ENCODE measurements at places on chromosomes 3 and 15. TPM values are rescaled to one million over a fixed set of nuclear protein-coding genes. Genes with fewer than 3 reads are reported as not detected.

SUSD5 gene
- not detected for total RNA-seq

DNA sequence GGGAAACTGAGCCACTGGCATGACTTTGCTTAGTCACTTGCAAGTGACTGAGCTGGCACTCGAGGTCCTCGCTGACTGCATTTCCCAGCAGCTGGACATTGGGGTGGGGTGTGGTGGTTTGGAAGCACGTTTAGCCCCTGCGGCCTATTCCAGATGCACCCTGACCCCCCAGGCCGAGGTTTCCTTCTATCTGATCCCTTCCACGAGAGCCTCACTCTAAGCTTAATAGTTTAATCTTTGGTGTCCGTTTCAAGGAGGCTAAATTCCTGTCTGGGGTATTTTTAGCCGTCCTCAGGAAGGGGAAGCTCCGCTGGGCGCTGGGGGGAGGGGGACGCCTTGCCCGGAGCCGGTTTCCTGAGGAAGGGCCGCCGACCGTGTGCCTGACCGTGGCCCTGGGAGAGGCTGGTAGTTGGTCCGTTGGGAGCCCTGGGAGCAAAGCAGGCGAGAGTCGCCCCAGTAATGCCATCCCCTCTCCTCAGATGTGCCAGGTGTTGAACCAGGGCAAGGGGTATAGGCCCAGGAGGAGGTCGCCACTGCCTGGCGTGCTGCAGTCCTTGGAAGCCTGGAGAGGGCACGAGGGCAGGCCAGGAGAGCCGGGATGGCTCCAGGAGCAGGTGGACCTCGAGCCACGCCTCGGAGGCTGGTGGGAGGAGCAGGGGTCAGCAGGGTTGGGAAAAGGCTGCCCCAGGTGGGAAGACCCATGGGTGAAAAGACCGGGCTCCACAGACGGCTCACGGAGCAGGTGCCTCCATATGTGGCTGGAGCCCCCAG lies 37.2 kb downstream of the IDH2 start:
- no peaks in the 10 kb centered on the region for H3K27me3 ChIP-seq
- peaks cover 8% of the 10 kb centered on the region for H3K4me1 ChIP-seq
- H3K4me3 ChIP-seq: no peak overlapping the region

GRCh38 chr3:106305127-106305526 lies 436.3 kb upstream of the CBLB start:
- H3K36me3 ChIP-seq: no peaks in the 10 kb centered on the region
- no peak overlapping the region for H3K27ac ChIP-seq
- H3K27me3 ChIP-seq: no peaks in the 10 kb centered on the region
- no peak for DNase-seq
- no peaks in the 10 kb centered on the region for H3K4me1 ChIP-seq

DNA sequence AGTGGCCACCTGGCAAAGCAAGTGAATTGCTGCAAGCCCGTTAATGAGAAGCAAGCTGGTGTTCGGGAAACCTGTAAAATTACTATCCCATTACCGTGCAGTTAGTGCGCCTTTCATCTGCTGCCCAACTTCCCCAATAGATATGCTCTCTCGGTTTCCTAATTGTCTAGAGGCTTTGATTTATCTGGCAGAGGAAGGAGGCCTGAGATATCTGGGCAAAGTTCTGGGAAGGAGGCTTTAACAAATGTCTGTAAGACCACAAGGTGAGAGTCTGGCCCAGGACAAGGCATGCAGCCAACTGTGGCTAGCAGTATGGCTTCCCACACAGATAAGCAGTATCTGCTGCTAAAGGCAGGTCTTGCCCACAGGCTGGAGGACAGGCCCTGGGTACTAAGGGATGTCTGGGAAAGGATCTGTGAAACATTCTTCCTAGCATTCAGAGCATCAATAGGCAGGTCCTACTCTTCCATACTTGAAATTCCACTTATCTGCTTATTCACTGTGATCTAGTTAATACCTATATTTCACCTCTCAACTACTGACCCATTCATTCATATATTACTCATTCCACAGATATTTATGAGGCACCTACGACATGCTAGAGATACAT lies 130.0 kb upstream of the SLC2A2 start:
- peak overlapping the region; percentile 13 for H3K27ac ChIP-seq
- H3K4me1 ChIP-seq: peaks cover 21% of the 10 kb centered on the region
- no peak overlapping the region for H3K4me3 ChIP-seq
- no peaks in the 10 kb centered on the region for H3K36me3 ChIP-seq

TM4SF4 gene
- total RNA-seq: 0.91 TPM

GRCh38 chr3:51982352-51982837 lies 940 bp upstream of the ACY1 start:
- peak overlapping the region; percentile 82 for H3K27ac ChIP-seq
- no peaks in the 10 kb centered on the region for H3K27me3 ChIP-seq
- DNase-seq: peak; percentile 57
- H3K4me1 ChIP-seq: peaks cover 56% of the 10 kb centered on the region
- peak overlapping the region; percentile 86 for H3K4me3 ChIP-seq

GRCh38 chr3:25856902-25857518 lies 67.1 kb downstream of the OXSM start:
- peak; percentile 22 for DNase-seq
- H3K4me1 ChIP-seq: no peaks in the 10 kb centered on the region
- H3K36me3 ChIP-seq: no peaks in the 10 kb centered on the region
- no peaks in the 10 kb centered on the region for H3K27me3 ChIP-seq
- no peak overlapping the region for H3K4me3 ChIP-seq
- H3K27ac ChIP-seq: no peak overlapping the region

GRCh38 chr15:99085413-99086326 lies 19.2 kb upstream of the SYNM start:
- DNase-seq: no peak
- H3K27me3 ChIP-seq: no peaks in the 10 kb centered on the region

GRCh38 chr3:74897006-74897405 lies 282.5 kb upstream of the CNTN3 start:
- H3K27me3 ChIP-seq: no peaks in the 10 kb centered on the region
- H3K4me3 ChIP-seq: no peak overlapping the region
- H3K36me3 ChIP-seq: no peaks in the 10 kb centered on the region
- DNase-seq: no peak
- H3K4me1 ChIP-seq: no peaks in the 10 kb centered on the region
- H3K27ac ChIP-seq: no peak overlapping the region

- H3K27me3 ChIP-seq: no peaks in the 10 kb centered on the region
- H3K36me3 ChIP-seq: no peaks in the 10 kb centered on the region
- peaks cover 8% of the 10 kb centered on the region for H3K4me1 ChIP-seq
- no peak for DNase-seq
These were observed 9.7 kb upstream of the PGPEP1L start for GRCh38 chr15:99017322-99017701.

DNA sequence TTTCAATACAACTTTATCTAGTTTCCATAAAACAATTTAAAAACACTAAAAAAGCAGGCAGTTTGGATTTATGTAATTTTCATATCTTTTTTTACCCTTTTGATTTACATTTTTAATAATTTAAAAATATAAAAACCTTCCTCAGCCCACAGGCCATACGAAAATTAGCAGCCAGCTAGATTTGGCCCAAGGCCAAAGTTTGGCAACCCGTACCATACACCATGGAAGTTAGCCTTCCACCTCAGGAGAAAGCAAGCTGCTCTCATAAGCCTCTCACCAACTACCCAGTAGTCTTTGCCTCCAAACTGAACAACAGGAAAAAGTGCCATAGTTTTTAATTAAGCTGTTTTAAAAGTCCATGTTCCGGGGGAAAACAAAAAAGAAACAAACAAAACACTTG lies 107.3 kb upstream of the TRIM42 start:
- H3K4me1 ChIP-seq: no peaks in the 10 kb centered on the region
- no peak overlapping the region for H3K4me3 ChIP-seq
- H3K27ac ChIP-seq: no peak overlapping the region

DNA sequence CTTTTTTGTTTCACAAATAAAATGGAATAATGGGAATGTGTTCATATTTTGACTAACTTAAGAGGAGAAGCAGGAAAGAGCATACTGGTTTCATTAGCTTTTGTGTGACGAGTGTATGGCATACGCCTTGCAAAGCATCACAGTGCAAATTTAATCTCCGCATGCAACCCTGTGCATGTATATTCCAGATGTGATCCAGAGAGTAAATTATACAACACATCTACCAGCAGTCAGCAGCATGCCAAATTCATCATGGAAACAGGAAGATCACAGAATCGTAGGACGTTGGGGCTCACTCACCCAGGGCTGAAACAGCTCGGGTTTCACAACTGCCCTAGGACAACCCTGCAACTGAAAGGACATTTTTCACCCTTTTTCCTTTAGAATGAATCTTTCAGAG lies 53.4 kb downstream of the ADAMTS9 start:
- no peak overlapping the region for H3K4me3 ChIP-seq
- H3K27ac ChIP-seq: no peak overlapping the region
- H3K4me1 ChIP-seq: no peaks in the 10 kb centered on the region
- H3K36me3 ChIP-seq: no peaks in the 10 kb centered on the region
- no peaks in the 10 kb centered on the region for H3K27me3 ChIP-seq

SERPINI1 gene
- total RNA-seq: 6.5 TPM

GRCh38 chr3:40020689-40021088 lies 211.3 kb downstream of the MYRIP start:
- no peak for DNase-seq
- H3K4me3 ChIP-seq: no peak overlapping the region
- no peaks in the 10 kb centered on the region for H3K4me1 ChIP-seq
- H3K27me3 ChIP-seq: peaks cover 22% of the 10 kb centered on the region

MUC20 gene
- total RNA-seq: 2.4 TPM

VGLL3 gene
- 0.10 TPM for total RNA-seq

- no peaks in the 10 kb centered on the region for H3K36me3 ChIP-seq
- H3K4me3 ChIP-seq: no peak overlapping the region
- no peaks in the 10 kb centered on the region for H3K27me3 ChIP-seq
- no peak overlapping the region for H3K27ac ChIP-seq
These were observed 1092.0 kb downstream of the NAALADL2 start for GRCh38 chr3:175951047-175951694.

DNA sequence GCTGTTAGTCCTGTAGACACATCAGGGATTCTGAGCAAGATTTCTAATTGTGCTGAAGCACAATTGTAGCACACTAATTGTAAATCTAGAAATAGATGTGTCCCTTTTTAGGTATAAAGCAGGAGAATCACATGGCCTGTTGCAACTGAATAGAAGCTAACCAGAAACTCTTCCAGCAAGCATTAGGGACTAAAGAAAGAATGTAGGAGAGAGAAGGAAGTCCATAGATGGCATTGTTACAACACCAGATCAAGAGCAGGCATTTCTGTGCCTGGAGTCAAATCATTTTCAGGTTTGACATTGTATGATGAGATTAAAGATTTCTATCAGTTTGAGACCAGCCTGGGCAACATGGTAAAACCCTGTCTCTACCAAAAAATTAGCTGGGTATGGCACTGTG lies 27.4 kb downstream of the CALML4 start:
- H3K27ac ChIP-seq: no peak overlapping the region
- peaks cover 19% of the 10 kb centered on the region for H3K36me3 ChIP-seq
- no peak overlapping the region for H3K4me3 ChIP-seq
- H3K4me1 ChIP-seq: no peaks in the 10 kb centered on the region
- DNase-seq: no peak
- no peaks in the 10 kb centered on the region for H3K27me3 ChIP-seq

CD96 gene
- 0.42 TPM for total RNA-seq

DNA sequence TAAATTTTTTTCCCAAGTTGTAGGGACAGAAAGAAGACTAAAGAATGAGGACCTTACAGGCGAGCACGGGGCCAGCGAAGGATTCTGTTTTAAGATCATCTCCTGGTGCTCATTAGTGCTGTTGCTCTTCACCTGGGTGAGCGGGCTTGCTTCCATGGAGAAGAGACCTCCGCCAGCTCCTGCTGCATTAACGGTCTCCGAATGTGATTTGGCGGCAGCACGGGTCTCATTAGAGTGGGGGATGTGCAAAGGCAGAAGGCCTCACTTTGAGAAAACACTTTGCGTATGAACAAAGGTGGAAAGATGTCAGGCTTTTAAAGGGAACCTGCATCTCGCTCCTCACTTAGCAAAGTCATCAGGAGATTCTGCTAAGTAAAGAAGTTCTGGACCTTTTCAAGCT lies 753.4 kb upstream of the CFAP20DC start:
- no peaks in the 10 kb centered on the region for H3K4me1 ChIP-seq
- no peak overlapping the region for H3K4me3 ChIP-seq
- DNase-seq: no peak
- no peak overlapping the region for H3K27ac ChIP-seq
- no peaks in the 10 kb centered on the region for H3K36me3 ChIP-seq
- H3K27me3 ChIP-seq: no peaks in the 10 kb centered on the region

EDEM1 gene
- total RNA-seq: 23.7 TPM

CCR9 gene
- not detected for total RNA-seq

DNA sequence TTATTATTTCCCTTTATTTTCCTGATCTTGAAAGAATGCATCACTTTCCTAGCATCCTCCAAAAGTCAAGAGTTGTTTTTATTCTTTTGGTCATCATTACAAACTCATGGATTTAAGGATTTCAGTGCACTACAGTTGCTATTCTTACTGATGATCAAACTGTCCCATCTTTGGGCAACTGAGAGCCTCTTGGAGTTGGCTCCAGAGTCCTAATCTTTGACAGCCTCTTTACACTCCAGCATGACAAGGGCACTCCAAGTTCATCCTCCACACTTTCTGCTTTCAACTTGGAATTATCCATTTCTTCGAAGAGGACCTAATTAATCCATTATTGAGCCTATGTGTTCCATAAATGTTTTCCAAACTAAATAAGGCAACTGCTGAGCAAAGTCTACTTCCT lies 5.7 kb downstream of the UACA start:
- H3K4me3 ChIP-seq: no peak overlapping the region
- no peaks in the 10 kb centered on the region for H3K27me3 ChIP-seq
- peaks cover 6% of the 10 kb centered on the region for H3K4me1 ChIP-seq
- no peak for DNase-seq
- no peaks in the 10 kb centered on the region for H3K36me3 ChIP-seq

DNA sequence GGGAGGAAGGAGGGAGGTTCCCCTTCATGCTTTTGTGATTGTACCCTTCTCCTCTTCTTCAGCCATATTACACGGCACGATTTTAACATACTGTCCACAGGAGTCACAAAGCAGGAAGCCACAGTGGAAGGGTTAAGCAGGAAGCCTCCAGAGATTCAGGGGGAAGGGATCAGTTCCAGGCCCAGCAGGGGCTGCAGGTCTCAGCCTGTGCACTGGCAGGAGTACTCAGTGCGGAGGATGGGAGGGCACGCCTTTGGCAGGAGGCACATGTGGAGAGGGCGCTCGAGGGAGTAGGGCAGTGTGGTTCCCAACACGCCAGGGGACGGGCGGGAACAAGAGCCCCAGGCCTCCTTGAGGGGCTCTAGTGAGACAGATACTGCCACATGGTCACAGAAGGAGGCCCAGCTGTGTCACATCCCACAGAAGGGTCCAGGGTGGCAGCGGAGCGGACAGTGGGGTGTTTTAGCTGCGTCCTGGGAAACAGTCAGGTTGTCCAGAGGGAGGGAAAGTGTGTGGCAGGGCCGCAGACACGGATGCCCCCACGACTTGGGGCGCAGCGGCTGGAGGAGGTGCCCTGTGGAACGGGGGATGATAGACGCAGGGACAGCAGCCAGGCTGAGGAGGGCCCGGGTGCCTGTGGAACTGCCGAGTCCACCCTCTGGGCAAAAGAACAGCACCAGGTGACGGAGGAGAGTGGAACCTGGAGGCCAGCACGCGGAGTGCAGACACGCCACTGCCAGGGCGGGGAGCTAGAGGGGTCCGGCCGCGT lies 77.5 kb downstream of the CHSY1 start:
- DNase-seq: no peak
- no peaks in the 10 kb centered on the region for H3K4me1 ChIP-seq
- H3K27ac ChIP-seq: no peak overlapping the region
- H3K4me3 ChIP-seq: no peak overlapping the region
- peaks cover 12% of the 10 kb centered on the region for H3K36me3 ChIP-seq

GRCh38 chr3:71776538-71776937 lies 8.4 kb downstream of the PROK2 start:
- no peaks in the 10 kb centered on the region for H3K36me3 ChIP-seq
- H3K27me3 ChIP-seq: no peaks in the 10 kb centered on the region
- no peak overlapping the region for H3K27ac ChIP-seq
- no peak overlapping the region for H3K4me3 ChIP-seq

GRCh38 chr15:73171711-73172110 lies 119.4 kb downstream of the NEO1 start:
- H3K4me3 ChIP-seq: no peak overlapping the region
- DNase-seq: no peak
- no peaks in the 10 kb centered on the region for H3K4me1 ChIP-seq
- no peak overlapping the region for H3K27ac ChIP-seq
- H3K36me3 ChIP-seq: no peaks in the 10 kb centered on the region

Measured in HCT116 (cell line).